ENCODE measurements at places on chromosomes 5 and 9.

DNA sequence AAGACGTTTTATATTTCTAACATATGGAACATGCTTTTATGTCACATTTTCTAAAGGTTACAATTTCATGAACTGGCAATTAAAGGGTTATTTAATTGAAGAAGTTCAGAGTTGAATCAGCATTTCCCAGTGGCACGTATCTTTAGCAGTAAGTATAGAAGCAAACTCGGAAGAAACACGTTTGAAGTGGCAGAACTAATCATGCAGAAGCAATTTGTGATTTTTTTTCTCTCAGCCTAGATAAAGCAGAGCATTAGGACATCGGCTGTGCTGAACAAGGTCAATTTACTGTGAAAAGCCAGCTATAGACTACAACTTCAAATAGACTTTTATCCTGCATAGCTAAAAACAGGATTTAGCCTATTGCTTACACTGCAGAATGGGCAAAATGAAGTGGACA lies 104.7 kb downstream of the ISL1 start:
- DNase-seq = no peak

DNA sequence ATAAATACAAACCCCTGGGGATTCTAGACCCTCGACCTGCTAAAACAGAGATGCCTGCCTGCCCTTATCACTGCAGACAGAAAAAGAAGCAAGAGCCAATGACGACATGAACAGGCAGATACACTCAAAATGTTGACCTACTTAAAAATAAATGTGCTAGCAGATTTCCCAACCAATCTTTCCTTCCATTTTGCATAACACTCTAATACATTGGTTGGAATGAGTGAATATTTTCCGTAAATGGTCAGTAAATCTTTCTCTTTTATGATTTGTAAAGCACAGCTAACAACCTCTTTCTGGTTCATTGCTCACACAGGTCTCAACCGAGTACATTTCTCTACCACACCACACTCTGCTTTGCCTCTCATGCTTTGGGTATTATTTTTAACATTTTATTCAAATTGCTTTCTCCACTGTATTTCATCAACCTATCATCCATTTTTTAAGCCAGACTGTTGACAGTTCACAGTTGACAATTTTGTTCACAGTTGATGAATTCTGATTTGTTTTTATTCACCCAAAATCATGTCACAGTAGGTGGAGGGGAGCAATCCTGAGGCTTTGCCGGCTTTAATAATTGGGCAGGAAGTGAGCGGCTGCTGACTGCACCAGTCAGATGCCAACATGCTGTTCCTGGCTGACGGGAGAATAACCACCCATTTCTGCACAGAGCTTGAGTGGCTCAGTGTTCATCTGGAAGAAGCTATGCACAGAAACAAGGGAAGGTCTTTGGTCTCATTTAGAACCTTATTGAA lies 426.6 kb downstream of the SPOCK1 start:
- no peak for DNase-seq

DNA sequence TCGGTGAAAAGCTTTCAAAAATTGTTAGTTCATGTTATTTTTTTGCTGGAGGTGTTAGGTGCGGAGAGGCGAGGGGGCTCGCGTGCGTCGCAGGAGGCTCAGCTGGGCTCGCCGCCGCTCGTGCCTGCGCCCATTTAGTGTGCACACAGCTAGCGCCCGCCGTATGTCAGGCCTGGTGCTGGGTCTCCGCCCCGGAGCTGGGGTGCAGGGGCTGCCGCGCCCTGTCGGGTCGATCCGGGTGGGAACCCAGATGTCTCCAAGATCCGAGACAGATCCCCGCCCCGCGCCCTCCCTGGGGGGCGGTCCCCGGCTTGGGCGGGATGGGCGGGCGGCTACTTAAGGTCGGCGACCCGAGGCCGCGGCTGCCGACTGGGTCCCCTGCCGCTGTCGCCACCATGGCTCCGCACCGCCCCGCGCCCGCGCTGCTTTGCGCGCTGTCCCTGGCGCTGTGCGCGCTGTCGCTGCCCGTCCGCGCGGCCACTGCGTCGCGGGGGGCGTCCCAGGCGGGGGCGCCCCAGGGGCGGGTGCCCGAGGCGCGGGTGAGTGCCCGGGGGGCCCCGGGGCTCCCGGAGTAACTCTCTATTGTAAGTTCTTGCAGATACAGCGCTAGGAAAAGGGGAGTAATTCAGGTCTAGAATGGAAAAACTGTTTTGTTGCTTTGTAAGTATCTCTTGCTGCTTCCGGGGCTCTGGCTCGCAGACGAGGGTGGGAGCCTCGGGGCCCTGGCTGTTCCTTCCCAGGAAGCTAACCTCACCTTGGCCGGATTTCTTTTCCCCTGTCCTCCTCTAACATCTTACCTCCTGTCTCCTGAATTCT lies 31.7 kb downstream of the GSN start:
- DNase-seq = no peak

DNA sequence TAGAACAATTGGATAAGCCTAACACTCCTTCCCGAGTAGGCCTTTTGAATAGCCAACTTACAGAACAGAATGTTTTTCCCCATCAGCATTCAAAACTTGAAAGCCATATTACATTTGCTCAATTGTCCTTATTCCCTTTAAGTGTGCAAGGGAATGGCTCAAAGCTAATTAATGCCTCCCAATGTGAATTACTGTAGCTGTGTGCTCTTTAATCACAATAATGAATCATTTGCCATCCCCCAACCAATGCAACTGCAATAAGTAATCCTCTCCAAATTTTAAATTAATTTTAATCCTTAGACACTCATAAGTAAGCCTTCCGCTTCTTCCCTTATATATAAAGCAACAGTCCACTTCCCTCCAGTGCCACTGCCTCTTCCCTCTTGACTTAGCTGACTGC lies 115.9 kb downstream of the DROSHA start:
- DNase-seq = no peak

DNA sequence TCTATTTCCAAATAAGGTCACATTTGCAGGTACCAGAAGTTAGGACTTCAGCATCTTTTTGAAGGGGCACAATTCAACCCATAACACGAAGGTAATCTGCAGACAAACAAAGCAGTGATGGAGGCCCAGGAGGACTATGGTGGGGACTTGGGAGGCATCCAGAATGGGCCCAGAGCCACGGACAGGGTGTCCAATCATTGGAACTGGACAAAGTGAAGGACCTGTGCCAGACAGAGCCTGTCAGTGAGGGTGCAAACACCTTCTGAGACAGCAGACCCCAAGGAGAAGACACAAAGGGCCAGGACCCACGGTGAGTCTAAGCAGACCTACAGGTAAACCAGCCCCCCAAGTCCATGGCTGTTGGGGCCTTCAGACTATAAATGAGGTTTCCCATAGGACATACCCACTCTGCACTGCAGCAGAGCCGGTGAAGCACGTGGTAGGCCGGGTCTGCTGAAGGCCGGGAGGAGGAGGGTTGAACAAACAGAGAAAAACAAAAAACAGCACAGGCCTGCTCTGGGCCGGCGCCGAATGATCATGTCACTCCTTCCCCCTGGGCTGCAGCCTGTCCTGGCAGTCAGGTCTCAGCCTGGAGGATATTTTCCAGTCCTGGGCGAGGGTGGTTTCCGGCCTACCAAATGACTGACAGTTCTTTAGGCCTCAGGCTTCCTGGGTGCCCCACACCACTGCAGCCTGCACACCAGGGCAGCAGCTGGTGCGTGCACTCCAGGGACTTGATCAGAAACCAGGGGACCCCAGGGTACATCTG lies 84.4 kb downstream of the COL23A1 start:
- no peak for DNase-seq

GRCh38 chr5:138033386-138033808 lies 518 bp upstream of the FAM13B start:
- DNase-seq = no peak

GRCh38 chr5:149416987-149417710 lies 38.1 kb upstream of the IL17B start:
- DNase-seq = peak; percentile 92

DNA sequence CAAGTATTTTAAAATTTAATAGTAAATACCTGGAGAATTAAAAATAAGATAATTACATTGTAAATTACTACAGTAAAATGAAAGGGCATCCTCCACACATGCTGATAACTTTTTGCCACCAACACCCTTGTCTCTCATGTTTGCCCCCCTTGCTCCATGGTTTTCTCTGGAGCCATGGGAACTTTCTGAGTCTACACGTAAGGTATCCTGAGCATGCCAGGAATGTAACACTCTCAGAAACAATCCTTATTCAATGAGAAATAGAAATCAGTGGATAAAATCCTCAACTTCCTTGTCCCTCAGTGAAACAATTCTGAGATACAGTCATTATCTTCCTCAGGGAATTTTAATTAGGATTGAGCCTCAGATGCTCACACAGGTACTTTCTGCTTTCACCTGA lies 108.9 kb downstream of the IZUMO3 start:
- DNase-seq = no peak

DNA sequence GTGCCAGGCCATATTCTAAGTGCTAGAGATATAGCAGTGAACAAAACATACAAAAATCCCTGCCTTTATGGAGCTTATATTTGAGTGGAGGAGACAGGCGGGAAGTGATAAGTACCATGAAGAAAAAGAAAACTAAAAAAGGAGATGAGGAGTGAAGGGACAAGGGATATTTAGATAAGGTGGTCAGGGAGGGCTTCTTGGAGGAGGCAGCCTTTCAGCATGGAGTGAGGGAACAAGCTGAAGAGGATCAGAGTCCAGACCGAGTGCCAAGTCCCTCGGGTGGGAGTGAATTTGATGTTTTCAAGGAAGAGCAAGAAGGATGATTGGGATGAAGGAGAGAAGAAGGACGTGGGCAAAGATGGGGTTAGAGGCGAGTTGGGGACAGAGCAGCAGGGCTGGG lies 190.5 kb downstream of the FSTL4 start:
- no peak for DNase-seq

DNA sequence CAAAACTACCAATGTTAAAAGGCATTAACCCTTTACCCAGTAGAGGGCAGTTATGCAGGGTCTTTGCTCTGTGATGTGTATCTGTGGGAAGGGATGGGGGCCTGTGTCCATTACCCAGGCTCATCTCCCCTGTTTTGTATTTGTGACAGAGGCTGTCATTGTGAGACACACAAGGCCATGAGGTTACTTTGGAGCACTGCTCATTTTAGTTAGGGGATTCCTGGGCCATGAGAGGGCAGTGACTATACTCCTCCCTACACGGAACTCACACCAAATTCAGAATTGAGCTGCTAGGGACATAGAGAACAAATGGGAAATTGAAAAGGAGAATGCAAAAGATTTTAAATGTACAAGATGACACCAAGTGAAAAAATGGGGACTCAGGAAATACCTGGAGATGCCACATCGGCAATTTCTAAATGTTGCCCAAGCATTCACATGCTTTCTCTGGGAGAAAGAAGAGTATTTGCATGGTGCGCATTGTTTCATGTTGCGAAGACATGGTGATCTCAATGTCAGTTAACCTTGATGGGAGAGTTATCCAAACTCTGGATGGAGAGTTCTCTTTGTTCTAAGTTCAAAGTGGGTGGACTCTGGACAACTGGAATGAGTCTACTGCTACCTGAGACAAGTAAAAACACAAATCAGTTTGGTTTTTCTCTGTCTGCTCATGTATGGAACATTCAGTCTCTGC lies 32.5 kb downstream of the C9orf152 start:
- DNase-seq = no peak

GRCh38 chr5:120539471-120539870 lies 75.4 kb downstream of the PRR16 start:
- DNase-seq = no peak

DNA sequence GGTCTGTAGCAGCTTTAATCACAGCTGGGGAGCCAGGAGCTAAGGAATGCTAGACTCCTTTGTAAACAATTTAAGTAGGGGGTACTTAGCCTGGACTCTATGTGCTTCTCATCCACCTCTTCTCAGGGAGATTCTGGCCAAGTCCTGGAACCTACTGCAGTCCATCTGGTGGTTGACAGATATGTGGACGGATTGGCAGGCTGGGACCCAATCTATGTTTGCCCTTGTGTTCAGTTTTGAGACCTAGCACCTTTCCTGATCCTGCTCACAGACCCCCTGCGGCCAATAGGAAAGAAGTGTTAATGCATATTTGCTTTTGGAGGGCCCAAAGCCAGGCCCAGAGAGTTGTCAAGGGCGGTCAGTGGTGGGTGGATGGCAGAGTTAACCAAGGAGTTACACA lies 6.4 kb downstream of the SLC22A5 start:
- no peak for DNase-seq

- no peak for DNase-seq
Observed at GRCh38 chr5:76742583-76742982, 26.7 kb downstream of the F2R start.

GRCh38 chr9:122200960-122201595 lies 27.7 kb downstream of the LHX6 start:
- DNase-seq = no peak

GRCh38 chr9:34454571-34455065 lies 3.8 kb downstream of the FAM219A start:
- no peak for DNase-seq

DNA sequence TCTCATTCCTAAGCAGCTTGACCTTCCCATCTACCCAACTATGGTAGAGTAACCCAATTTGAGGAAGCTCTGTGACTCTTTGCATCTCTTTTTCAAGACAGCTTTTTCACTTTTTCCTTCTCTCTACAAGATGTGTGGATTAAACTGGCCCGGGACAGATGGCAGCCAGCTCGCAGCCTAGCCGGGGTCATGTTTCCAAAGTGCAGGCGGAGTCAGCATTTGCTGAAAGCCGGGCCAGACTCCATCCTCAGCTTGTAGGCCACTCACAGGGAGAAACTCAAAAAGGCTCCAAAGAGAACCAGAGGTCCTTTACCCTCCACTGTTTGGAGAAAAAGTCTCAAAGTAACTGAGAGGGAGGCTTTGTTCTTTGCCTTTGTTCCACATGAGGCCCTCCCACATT lies 286.8 kb upstream of the PANK3 start:
- peak; percentile 42 for DNase-seq

DNA sequence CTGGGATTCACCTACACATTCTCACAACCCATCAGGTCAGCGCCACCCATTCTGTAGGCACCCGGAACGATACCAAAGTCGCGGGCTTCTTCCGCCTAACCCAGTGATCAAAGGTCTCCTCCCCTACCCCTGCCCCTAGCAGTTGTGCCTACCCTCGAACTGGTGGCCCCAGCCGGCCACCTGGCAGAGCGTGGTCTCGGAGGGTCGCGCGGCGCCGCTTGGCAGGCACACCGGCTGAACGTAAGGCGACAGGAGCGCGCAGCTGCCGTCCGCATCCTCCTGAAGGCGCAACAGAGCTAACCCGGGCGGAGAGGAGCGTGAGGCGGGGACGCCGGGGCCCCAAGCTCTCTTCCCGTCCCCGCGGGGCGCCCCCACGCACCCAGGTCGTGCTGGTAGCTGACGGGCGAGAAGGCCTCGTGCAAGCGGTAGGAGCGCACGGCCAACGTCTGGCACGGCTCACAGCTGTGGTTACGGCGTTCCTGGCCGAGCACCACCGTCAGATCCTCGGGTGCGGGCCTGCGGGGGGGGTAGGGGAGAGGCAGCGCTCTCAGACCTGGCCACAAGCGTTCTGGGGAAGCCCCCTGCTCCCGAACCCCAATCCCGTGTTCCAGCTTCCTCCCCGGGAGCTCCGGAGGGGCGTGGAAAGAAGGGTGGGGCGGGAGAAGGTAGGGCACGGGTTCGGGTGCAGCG lies 2.8 kb upstream of the PFN3 start:
- no peak for DNase-seq

GRCh38 chr9:72947984-72948465 lies 4.8 kb downstream of the ALDH1A1 start:
- no peak for DNase-seq
